ENCODE measurements at places on chromosomes 12 and 14. TPM values are rescaled to one million over a fixed set of nuclear protein-coding genes. Genes with fewer than 3 reads are reported as not detected.

- no peak for DNase-seq
Observed at GRCh38 chr12:91687052-91688017, 458.3 kb downstream of the BTG1 start.

INSM2 gene
- not detected for total RNA-seq

DNA sequence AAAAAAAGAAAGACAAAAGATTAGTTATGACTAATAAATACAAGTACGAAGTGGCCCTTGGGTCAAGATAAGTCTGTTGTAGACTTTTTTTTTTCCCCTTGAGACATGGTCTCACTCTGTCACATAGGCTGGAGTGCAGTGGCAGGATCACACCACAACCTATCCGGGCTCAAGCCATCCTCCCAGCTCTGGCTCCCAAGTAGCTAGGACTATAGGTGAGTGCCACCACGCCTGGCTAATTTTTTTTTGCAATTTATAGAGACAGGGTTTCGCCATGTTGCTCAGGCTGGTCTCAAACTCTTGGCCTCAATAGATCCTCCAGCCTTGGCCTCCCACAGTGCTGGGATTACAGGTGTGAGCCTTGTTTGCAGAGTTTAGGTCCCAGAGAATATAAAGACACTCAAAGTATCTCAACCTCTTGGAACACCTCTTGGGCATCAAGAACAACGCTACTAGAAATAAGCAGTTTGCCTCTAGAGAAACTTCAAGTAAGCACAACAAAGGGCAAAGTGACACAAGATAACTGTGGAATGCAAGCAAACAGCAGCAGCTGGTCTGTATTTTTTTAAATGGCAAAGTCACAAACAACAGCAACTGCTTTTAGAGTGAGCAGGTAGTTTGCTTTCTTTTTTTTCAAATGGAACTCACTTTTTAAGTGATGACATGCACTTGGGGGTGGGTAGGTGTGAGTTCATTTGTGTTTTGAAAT lies 3.9 kb upstream of the MDM2 start:
- DNase-seq = no peak

- no peak for DNase-seq
Observed at GRCh38 chr14:64502887-64503433, 678 bp downstream of the ZBTB25 start.

SPIC gene
- not detected for total RNA-seq

GRCh38 chr12:30719060-30719459 lies 23.4 kb upstream of the IPO8 start:
- DNase-seq = no peak
